ENCODE measurements at places on chromosomes 16 and 17.

DNA sequence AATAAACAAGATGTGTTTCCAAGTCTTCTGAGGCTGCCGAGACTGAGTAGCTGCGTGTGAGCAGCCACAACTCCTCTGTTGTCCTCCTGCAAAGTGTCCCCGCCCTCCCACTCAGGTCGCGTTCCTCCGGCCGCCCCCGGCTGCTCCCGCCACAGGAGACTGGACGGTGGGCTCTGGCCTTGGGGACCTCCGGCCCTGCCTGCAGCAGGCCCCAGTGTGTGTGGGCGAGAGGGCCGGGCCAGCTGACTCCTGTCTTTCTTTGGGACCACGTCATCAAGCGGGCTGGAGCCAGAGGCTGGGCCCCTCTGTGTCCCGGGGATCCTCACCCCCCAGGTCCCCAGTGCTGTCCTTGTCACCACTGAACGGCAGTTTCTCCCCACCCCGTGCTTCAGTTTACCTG, 175.3 kb downstream of the NPIPB11 start:
- DNase-seq = no peak

DNA sequence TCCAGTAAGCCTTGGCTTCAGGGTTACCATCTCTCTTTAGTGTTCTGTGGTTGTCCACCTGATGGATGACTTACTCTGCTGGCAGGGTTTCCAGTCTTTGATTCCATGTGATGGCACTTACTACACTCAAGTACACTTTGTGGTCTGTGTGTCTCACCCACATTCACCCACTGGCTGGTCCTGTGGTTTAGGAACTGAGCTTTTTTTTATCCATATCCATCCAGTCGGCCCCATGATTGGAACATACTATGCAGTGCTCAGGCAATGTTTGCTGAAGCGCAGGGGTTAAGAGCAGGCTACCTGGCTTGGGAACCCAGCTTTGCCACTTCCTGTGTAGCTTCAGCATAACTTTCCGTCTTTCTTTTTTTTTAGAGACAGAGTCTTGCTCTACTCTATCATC, 2.8 kb upstream of the FUS start:
- peak; percentile 58 for DNase-seq

GRCh38 chr16:84585467-84585866, 32.4 kb downstream of the COTL1 start:
- no peak for DNase-seq

DNA sequence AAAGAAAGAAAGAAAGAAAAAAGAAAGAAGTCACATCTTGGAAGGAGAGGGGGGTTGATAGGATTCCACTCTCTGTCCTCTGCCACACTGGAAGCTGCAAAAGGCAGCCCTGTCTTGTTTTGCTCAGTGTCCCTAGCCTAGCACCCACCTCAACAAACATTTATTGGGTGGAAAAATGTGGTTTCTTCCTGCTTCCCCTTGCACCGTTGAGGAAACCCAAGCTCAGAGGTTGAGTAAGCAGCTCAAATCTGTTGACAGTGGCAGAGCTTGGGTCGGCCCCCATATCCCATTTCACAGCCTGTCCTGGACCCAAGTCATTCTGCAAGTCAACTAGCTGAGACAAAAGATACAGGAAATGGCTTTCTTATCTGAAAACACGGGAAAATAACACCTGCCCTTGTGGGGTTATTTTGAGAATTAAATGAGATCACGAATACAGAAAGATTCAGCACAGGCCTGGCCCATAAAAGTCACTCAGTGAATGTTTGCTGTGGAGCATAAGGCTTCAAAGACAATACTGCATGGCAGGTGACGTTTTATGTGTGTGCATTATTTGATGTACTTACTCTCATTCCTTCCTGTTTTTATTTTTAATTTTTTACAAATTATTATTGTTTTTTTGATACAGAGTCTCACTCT, 63.6 kb downstream of the SCNN1B start:
- no peak for DNase-seq

GRCh38 chr16:6279286-6279685, 1053.4 kb upstream of the RBFOX1 start:
- no peak for DNase-seq

DNA sequence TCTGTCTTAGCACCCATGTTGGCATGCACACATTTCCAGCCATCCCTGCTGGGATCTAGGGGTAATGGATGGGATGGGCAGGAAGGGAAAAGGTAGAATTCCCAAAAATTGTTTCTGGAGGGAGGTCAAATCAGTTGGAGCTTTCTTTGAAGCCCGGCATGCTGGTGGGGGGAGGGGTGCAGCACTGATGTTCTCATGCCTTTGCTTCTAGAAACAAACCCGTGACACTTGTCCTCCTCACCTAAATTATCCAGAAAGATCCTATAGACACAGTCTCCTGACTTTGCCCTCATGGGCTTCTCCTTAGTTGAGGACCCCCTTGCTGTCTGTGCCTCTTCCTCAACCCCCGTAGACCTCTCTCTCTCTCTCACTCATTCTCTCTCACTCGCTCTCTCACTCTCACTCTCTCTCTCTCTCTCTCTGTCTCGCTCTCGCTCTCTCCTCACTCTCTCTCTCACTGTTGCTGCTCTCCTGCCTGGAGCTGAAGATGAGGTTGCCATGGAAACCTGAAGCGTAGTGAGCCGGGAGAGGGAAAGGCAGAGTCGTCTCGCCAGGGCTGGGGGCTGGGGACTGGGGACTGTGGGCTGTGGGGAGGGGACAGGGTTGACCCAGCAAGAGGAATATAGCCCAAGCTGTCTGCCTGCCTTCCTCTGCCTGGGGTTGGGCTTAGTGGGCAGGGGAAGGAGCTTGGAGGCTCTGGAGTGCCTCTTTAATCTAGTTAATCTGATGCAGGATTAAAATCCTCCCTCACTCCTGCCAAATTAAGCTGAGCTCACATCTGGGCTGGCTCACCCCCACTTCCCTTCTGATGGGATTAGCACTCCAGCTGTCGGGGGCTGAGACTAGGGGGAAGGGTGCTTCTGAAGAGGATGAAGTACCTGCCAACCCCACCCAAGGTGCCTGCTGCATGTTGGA, 16.1 kb downstream of the LASP1 start:
- no peak for DNase-seq

GRCh38 chr16:53565296-53565863, 62.4 kb upstream of the AKTIP start:
- DNase-seq = no peak

DNA sequence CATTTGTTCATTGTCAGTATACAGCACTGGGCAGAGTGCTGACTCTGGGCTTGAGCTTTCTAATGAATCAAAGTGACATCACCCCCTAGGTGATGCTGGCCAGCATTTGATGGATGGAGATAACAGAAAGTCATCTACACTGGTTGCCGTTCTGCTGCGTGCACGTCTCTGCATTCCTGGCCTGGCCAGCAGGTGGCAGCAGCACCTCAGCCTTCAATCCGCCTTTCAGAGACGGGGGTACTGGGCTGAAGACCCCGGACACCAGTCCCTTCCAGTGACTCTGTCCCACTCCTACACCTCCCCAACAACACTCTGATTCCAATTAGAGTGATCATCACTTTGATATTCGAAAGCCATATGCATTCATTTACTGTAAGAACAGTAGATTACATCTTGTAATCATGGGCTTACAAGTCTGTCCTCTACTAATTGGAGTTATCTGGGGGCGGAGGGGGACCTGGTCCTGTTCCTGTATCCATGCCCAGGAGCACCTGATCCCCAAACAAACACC, 6.0 kb downstream of the CPSF4L start:
- peak; percentile 63 for DNase-seq

GRCh38 chr17:30534298-30534697, 57.1 kb downstream of the GOSR1 start:
- DNase-seq = no peak

GRCh38 chr16:80167657-80168390, 373.0 kb upstream of the DYNLRB2 start:
- no peak for DNase-seq

DNA sequence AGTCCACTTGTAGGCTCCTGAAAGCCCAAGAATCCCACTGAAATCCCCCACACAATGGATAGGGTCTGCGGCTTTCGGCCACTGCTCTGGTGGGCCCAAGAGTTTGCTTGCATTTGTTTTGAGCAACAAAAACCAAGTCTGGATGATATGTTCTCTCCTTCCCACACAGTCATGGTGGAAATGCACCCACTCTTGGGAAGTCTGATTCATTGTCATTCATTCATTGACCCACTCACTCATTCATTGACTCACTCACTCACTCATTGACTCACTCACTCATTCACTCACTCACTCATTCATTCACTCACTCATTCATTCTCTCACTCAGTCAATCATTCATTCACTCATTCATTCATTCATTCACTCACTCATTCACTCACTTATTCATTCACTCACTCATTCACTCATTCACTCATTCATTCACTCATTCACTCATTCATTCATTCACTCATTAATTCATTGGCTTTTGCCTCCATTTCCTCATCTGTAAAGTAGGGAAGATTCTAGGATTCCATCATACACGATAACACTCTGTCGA, 2.2 kb upstream of the CA5A start:
- DNase-seq = no peak

DNA sequence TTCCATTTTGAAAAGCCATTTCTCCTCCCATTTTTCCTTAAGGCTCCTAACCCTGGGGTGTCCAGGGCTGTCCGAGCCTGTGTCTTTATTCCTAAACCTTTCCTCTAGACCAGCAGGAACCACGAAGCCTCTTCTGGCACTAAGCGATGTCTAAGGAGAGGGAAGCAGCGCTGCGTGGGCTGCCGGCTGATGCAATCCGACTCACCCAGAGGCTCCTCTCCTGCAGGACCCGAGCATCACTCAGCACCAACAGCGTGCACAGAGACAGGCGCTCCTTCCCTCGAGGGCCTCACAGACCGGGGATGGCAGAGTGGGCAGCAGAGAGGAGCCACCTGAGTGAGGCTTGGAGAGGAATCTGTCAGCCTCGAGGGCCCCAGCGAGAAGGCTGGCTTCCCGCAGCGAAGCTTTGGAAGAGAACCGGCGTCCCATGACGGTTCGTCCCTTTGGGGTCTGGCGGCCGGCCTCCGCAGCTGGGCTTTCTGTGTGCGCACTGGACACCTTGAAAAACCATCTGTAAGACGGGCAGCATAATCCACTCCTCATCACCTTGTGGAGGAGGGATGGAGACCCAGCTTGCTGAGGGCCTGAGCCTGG, 174.3 kb downstream of the FOXL1 start:
- DNase-seq = no peak

DNA sequence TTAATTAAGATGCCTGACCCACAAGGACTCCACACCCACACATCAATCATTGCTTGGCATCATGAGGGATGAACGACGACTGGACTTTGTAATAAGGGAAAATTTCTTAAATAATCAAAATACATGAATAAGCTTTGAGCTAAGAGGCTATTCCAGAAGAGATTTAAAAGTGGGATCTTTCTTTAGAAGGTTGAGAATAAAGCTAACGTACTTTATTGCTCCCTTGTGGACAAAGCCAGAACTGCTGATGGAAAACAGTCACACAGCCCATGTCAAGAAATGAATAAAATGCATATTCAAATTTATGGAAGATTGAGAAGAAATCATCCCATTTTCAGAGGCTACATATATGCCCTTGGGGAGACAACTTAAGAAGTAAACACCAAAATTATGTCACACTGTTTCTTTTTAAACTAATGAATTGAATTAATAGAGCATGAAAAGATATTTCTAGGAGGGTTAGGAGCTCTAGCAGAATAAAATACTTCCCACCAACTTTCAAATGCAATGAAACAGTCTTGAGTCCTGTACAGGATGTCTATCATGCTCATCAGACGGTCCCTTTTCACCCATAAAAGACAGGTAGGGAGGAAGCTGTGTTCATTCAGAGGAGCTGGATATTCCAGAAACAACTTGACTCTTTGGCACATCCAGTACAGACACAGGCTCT, 60.2 kb upstream of the PHOSPHO1 start:
- no peak for DNase-seq

DNA sequence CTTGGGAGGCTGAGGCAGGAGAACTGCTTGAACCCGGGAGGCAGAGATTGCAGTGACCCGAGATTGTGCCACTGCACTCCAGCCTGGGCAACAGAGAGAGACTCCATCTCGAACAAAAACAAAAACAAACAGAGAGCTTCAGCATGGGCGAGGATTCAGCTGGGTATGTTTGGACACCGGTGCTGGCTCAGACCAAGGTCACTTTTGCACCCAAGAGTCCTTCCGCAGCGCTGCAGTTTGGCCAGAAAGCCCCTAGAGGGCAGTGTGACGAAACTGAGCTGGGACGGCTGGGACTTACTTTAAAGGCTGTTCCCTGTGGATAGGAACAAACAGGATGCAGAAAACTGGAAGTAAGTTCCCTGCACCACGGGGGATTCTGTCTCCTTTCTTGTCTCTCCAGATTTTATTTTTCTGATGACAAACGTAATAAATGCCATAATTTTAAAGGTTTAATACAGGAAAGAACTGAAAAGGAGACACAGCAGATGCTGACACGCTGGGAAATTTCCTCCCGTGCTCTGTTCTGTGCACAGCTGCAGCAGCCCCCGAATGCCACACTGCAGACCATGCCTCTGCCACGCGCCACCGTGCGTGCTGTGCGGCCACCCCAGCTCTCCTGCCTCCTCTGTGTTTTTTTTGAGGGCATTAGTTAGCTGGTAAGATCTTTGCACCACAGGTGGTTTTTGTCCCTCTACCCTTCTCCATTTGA, 25.2 kb upstream of the USP36 start:
- DNase-seq = peak; percentile 69

DNA sequence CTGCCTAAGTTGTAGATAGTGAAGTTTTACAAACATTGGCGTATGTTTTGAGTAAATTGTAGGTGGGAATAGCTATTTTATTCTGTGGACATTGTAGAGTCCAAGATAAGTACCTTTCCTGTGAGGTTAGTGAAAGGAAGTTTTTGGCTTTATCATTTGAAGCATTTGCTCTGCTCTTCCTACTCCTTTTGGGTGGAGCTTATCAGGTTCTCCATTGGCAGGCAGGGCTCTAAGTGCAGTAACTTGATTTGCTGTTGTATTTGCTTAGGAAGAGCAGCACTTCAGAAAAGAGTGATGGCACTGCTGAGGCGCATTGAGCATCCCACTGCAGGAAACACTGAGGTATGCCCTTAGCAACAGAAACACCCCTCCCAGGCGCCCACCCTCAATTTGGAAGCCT, 70.1 kb downstream of the OMG start:
- no peak for DNase-seq

GRCh38 chr16:84643180-84643583, 5.1 kb upstream of the KLHL36 start:
- DNase-seq = no peak

- DNase-seq = no peak
Measured at GRCh38 chr16:4404247-4404966, 12.0 kb downstream of the CORO7 start.

DNA sequence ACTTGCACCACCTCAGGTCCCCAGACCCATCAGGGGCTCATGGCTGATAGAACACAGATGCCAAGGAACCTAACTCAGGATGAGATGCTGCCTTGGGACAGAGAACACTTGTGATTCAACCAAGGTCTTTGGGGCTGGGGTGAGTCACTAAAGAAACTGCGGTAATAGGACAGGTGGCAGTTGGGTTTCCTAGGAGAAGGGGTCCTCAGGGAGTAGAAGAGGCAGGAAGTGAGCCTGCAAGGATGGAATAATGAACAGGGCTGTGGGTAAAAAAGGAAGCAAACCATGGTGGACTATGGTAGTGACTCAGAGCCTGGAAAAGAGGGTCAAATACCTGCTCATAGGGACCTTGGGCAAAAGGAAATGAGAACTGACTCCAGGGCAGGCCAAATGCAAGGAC, 6.5 kb upstream of the PNPO start:
- no peak for DNase-seq

GRCh38 chr16:1526608-1527555, 6.6 kb upstream of the TMEM204 start:
- DNase-seq = peak; percentile 58

All from naive thymus-derived CD4-positive, alpha-beta T cell (primary cell).